ENCODE measurements at places on chromosomes 5 and 9.
A peak's percentile ranks its signal among the peaks of the same experiment; 100 is the strongest.

DNA sequence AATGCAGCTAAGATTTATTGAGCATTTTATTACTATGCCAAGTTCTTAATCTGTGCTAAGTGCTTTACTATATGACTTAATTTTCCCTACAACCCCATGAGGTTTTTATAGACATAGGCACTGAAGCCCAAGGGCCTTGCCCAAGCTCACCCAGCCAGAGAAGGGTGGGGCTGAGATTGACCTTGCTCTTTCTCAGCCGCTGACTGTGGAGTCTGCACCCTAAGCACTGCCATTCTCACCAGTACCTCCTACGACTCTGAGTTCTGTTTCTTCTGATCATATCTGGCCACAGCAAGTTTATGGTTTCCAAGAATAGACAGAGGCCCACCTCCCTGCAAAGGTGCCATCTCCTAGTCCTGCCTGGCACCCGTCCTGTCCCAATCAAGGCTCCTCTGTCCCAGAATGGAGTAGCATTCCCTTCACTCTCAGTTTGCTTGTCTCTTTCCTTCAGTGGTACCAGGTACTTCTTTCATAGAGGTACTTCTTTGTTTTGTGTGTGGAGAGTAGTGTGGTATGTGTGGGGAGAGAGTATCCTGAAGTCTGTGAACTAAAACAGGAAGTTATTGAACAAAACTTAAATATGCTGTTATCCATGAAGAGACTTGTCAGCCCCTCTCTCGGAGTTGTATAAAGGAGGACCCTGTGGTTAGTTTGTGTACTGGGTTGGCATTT lies 42.6 kb downstream of the CSF1R start:
- DNase-seq: no peak

DNA sequence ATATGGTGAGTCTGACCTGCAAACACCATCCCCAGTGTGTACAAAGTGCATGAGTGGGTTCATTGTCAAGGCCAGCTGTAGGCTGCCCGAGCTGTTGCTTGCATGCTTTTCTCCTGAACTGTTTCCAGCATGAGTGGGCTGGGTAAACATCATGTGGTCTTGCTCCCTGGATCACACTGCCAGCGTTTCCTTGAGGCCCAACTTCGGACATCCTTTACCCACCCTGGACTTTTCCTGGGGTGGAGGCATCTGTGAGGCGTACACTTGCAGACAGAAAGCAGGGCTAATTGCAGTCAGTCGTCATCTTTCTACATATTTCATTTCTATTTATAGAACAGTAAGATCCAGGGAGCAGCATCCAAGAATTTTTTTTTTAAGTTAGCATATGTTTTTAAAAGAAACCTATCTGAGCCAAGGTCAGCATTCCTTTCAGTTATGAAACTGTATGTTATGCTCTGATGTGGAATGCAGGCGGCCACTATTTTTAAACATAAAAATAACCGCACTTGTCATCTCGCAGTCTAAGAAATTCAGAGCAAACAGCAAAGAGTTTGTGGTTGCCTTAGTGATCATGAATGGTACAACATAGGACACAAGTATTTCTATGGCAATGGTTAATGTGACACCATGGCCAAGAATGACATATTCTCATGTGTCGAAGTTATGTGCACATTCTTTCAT lies 106.5 kb upstream of the DMRT1 start:
- DNase-seq: no peak

- DNase-seq: no peak
These were observed 71.1 kb downstream of the LPAR1 start for GRCh38 chr9:110967196-110967595.

DNA sequence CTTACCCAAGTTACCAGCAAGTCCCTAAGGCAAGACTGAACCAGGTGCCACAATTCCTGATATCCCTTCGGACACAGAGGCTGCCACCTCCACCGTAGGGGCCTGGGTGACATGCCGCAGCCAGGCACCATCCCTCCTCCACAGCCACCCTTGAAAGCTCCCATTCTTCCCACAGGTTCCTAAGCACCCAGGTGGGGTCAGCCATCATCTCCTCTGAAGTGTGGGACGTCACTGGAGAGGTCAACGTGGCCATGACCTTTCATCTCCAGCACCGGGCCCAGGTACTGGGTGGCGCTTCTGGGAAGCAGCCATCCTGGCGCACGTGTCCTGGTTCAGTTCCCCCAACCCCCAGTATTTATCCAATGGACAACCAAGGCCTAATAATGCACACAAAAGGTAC lies 8.2 kb downstream of the ADGRD2 start:
- no peak for DNase-seq

GRCh38 chr9:35569206-35569605 lies 35.9 kb upstream of the TESK1 start:
- DNase-seq: no peak

DNA sequence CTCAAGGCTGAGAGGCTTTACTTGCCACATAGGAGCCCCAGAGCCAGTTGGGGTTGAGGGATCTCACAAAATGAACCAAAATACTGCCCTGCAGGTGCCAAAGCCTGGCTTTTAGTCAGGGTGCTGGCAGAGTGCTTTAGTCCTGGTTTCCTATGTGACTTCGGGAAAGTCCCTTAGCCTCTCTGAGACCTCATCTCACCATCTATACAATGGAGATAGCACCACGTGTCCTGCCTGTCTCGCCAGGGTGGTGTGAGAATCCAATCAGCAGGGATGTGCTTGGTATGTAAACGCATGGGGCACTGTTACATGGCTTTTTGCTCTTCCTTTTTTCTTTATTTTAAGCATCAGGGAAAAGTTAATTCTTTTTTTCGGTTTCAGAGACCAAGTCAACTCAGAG lies 68.3 kb downstream of the SHB start:
- DNase-seq: no peak

- DNase-seq: no peak
These were observed 6.9 kb upstream of the IGFBPL1 start for GRCh38 chr9:38431116-38431515.

DNA sequence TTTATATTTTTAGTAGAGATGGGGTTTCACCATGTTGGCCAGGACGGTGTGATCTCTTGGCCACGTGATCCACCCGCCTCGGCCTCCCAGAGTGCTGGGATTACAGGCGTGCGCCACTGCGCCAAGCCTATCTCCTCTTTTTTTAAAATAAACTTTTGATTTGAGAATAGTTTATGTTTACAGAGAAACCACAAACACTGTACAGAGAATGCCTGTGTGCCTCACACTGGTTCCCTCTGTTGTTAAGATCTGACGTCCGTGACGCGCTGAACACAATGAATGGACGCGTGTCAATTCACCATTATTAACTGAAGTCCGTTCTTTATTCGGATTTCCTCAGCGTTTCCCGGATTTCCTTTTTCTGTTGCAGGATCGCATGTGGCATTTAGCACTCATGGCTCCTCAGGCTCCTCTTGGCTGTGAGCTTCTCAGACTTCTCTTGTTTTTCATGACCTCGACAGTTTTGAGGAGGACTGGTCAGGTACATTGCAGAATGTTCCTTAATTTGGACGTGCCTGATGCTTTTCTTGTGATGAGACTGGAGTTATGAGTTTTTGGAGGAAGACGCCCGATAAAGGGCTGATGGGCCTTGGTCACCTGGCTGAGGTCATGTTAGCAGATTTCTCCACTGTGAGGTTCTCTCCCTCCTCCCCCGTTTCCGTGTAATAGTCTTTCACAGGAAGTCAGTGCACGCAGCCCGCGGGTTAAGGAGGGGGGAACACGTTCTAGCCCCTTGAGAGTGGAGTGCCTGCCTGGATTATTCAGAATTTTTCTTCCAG lies 69.6 kb downstream of the ANKRD33B start:
- peak; percentile 38 for DNase-seq

DNA sequence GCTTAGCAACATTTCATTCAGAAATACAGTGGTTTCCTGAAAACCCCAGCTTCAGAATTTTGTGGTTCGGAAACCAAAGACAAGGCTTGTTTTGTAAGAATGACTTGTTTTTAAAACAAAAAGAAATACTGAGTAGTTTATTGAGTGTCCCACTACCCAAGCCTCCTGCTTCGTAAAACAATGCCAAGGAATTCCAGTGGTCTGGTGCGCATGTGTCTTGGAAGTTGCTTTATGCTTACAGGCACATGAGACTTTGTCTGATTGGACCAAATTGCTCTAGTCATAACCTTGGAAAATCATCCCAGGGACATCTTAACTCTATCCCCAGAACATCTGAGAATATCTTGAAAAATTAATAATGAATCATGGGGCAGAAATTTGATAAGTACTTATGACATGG lies 77.1 kb upstream of the FST start:
- DNase-seq: no peak

DNA sequence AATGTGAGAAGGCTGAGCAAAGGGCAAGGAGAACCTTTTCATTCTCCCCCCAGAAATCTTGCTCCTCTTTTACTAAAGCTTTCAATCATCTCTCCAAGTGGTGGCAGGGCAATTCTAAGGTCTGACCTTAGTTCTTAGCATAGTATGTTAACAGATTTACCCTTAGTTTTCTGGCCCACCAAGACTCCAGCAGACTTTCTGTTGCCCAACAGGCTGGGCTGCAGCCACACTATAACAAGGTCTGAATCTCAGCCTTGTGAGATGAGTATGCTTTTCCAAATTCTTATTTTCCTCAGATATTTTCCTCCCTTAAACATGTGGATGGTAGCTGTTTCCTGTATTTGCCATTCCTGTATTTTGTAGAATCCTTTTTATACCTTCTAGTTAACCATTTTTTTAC lies 69.5 kb downstream of the NIPBL start:
- DNase-seq: no peak

GRCh38 chr9:137657606-137658005 lies 38.8 kb downstream of the EHMT1 start:
- DNase-seq: no peak

DNA sequence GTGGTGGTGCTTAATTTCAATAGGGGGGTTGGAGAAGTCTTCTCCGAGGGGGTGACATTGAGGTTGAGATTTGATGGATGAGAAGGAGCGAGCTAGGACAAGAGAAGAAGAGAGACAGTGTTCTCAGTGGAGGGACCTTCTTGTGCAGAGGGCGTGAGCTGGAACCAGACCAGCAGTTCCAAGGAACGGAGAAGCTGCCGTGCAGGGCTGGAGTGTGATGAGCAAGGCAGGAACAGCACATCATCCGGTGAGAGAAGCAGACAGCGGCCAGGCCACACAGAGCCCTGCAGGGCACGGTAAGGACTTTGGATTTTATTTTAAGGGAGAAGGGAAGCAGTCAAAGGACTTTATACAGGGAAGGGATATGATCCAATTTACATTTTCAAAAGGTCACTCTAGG lies 206.9 kb downstream of the MELK start:
- DNase-seq: no peak

- DNase-seq: no peak
These were observed 157.1 kb downstream of the ZNF462 start for GRCh38 chr9:107020040-107020530.

- DNase-seq: no peak
These were observed 119.4 kb downstream of the CRB2 start for GRCh38 chr9:123475407-123475806.

- DNase-seq: no peak
These were observed 52.6 kb downstream of the CRB2 start for GRCh38 chr9:123408313-123409262.

- DNase-seq: no peak
These were observed 1397.8 kb downstream of the PTPRD start for GRCh38 chr9:9215050-9215449.

DNA sequence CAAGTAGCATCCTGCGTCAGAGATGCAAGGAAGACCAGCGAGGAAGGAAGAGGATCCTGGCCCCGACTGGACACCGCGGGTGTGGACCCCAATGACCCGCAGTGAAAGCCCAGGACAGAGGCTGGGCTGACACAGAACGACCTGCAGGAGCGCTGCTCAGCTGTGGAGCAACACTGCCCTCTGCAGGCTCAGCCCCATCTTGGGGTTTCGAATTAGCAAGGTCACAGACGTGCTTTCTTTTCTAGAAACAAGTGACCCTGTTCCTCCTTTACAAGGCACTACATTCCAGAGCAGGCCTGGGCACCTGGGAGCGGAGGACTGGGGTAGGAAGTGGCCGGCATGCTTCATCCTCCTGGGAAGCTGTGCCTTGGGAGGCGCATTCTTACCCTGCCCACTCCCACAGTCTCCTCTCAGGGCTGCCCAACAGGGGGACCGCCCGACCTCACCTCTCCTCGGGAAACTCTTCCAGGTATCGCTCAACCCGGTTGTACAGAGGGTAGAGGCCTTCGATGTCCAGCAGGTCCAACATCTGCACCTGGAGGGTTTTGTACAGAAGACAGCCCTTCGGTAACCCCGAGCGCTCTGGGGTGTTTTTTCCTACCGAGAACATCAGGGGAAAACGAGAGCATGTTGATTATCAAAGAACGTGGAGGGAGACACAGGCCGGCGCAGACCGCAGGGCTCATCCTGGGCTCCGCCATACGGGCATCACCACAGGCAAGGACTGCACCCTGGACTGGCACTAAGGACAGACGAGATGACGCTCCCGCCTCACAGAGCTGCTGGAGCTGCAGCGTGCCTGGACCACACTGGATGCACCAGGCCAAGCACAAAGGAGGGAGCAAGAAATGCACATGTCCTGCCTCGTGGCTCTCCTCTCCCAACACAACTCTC lies 35.0 kb downstream of the IPPK start:
- DNase-seq: peak; percentile 57

- no peak for DNase-seq
These were observed 228.9 kb upstream of the IRX4 start for GRCh38 chr5:2111569-2112105.

DNA sequence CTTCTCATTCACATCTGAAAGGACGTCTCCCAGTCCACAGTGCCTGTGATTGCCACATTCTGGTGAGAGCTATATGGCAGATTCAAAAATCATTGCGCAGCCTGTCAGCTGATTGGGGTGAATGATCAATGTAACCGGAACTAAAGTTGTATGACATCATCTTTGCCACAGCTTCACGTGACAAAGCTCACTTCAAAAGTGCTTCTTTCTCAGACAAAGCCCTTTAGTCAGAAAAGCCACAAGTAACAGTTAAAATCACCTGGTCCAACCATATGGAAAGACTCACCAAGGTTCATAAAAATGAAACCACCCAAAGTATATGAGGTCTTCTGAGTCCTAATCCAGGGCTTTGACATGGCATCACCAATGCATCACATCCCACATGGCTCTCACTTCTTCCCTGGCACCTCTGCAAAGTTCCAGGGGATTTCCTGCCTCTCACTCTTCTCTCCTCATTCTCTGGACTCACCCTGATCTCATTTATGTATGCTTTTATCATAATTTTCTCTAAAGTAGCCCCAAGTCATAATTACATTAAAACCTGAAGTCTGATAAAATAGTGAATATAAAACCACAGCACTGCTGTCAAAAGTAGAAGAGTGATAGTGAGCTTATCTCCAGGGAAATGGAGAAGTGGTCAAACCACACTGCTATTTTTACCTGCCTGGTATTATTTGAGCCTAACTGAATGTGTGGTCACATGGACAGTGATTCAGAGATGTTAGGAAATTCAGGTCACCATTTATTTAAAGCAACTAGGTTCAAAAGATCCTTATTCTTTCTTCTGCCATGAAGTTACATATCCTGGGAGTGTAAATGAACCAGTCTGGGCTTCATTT lies 193.1 kb upstream of the PTGER4 start:
- DNase-seq: peak; percentile 98

- DNase-seq: no peak
These were observed 49.2 kb upstream of the SPDL1 start for GRCh38 chr5:169534311-169534880.

DNA sequence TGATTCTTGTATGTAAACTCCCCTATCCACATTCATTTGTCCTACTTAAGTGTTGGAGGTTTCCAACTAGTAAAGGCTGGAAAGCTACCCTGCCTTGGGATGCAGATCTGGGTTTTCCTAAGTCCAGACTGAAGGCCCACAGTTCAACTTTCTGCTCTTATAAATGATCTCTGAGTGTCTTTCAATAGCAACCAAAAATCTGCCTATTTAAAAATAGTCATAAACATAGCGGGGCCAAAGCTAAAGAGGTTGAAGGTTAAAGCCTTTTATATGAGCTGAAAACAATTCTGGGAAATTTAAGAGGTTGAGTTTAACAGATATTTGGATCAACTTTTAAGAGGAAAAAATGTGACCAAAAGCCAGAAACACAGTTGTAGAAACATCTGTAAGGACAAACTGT lies 87.2 kb downstream of the NTRK2 start:
- DNase-seq: no peak

Measured in CD14-positive monocyte (primary cell).